Sciatic nerve (tissue), 2 donors: ENCODE measurements at places on chromosomes 1 and 21. TPM values are rescaled to one million over a fixed set of nuclear protein-coding genes. Genes with fewer than 3 reads are reported as not detected.

The KRTAP10-2 gene
- total RNA-seq, result not detected

The CACNA1S gene
- not detected for total RNA-seq

The TMPRSS15 gene
- total RNA-seq, result not detected

The PDPN gene
- 22.7 TPM for total RNA-seq

The LYPD8 gene
- not detected for total RNA-seq

The LCE2B gene
- not detected for total RNA-seq

The PEX10 gene
- total RNA-seq, result 18.1 TPM

The FLG2 gene
- total RNA-seq, result not detected

GRCh38 chr1:50097021-50097679, 11.6 kb upstream of the ELAVL4 start:
- no peak for DNase-seq

DNA sequence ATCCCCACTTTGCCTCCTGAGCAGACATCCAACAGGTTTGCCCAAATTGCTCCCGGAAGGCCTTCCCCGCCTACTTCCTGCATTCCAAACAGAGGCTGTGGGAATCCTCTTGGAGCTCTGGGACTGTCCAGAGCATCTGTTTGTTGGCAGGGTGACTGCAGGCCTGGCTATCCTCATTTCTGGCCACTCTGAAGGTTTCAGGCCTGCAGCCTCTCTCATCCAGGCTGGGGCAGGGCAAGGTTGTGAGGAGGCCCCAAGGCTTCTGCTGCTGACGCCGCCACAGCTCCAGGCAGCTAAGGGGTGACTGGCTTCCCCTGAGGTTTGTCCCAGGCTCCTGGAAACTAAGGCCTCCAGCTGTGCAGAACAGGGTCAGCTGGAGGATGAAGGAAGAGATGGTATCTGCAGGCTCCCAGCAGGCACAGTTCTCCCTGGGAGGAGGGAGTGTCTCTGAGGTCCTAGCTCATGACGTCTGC, 11.3 kb downstream of the CDK18 start:
- no peak for DNase-seq

- DNase-seq, result peak; percentile 73
Measured at GRCh38 chr21:25638660-25639550, at the start of gene JAM2. Gene JAM2 (plus strand): TSS chr21:25639258. CDS start chr21:25639822, 564 bp downstream.

- no peak for DNase-seq
Measured at GRCh38 chr1:167601442-167602383, 28.3 kb upstream of the RCSD1 start.

GRCh38 chr1:239896980-239897379, 194.7 kb upstream of the FMN2 start:
- DNase-seq, result no peak

GRCh38 chr1:227958617-227959324, 11.0 kb upstream of the WNT9A start:
- DNase-seq, result peak; percentile 34

- DNase-seq, result no peak
Measured at GRCh38 chr1:18854331-18855025, 5.0 kb downstream of the TAS1R2 start.

DNA sequence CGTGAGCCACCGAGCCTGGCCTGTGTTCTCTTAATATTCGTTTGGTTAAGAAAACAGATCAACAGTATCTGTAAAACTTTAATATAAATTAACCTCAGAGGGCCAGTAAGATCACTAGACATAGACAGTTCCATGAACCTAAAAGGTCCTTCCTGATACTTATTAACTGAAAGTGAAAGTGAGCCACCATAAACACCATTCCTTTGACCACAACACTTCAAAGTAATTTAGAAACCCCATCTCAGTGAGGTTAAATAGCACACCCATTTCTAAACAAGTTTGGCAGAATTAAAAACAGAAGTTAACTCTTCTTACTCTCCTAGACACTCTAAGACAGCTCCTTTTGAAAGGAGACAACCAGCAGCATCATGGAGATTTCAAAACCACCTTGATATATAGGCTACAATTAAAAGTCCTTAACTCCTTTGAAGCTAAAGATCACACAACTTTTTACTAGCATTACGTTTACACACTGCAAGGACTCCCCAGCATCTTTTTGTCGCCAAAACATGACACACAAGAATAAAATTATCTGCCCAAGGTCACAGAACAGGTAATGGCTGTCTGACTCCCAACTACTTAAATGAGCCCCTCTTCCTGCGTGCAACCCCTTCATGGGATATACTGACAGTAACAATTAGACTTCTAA, 2.2 kb downstream of the RNF19B start:
- no peak for DNase-seq

DNA sequence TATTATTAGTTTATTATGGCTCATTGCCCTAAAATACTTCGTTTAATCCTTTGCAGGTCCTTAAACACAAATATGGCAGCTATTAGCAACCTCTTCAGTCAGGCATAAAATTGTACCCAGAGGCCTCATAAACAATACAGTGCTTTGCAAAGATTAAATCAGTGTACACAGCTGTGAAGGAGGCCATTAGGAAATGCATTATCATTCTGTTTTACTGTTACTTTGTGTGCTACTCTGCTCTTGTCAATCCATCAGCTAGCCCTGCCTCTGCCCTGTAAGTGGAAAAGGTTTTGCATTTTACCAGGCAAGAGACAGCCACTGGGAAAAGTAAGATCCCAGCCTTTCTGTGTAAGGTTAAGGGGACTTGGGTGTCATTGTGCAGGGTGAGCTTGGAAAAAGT, 415.7 kb upstream of the DAB1 start:
- DNase-seq, result no peak

GRCh38 chr1:86156566-86157455, at the start of gene COL24A1:
Gene COL24A1 (minus strand): TSS chr1:86156772. CDS start chr1:86156396, 376 bp downstream.
- DNase-seq, result peak; percentile 69

DNA sequence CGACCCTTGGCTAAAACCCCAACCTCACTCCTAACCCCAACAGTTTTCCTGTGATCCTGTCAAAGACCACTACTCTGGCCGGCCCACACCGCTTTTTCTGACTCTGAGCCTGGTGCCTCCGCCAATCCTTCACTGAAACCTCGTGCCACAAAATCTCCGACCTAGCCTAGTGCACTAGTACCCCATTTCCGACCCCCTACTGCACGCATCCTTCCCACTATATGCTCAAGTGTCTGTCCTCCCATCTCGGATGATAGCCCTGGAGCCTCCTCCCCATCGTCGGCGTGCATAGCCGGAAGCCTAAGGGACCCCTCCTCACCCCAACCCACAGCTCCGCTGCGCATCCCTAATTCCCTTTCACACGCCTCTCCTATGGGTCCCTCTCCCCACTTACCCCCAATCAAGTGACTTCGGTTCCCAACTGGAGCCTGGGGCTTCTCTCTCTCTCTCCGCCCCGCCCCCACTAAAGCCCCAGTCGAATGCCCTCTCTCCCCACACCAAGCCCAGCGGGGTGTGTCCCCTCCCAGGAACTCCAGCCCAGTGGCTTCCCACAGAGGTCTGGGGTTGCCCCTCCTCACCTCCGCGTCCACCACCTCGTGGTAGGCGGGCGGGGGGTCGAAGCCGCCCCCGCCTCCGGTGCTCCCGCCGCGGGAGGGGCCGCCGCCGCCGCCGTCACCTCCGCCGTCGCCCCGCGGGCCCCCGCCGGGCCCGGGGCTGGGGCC, 791 bp downstream of the USP24 start:
- peak; percentile 72 for DNase-seq

- peak; percentile 35 for DNase-seq
Measured at GRCh38 chr21:44837537-44837936, 19.7 kb upstream of the SUMO3 start.

- DNase-seq, result no peak
Measured at GRCh38 chr1:198649232-198649967, 10.6 kb downstream of the PTPRC start.

GRCh38 chr1:158105352-158106095, 75.2 kb upstream of the CD1D start:
- DNase-seq, result no peak

GRCh38 chr1:54553602-54554313, 5.7 kb downstream of the ACOT11 start:
- DNase-seq, result no peak

- no peak for DNase-seq
Measured at GRCh38 chr1:46549697-46550681, 1.5 kb downstream of the KNCN start.

GRCh38 chr21:21196087-21196486, 197.9 kb downstream of the NCAM2 start:
- no peak for DNase-seq

- DNase-seq, result no peak
Measured at GRCh38 chr1:46708121-46708520, 10.8 kb downstream of the EFCAB14 start.
